ENCODE measurements at places on chromosomes 11 and 22.
A peak's percentile ranks its signal among the peaks of the same experiment; 100 is the strongest.

GRCh38 chr11:37264060-37264459 lies 666.0 kb upstream of the RAG2 start:
- DNase-seq = no peak

DNA sequence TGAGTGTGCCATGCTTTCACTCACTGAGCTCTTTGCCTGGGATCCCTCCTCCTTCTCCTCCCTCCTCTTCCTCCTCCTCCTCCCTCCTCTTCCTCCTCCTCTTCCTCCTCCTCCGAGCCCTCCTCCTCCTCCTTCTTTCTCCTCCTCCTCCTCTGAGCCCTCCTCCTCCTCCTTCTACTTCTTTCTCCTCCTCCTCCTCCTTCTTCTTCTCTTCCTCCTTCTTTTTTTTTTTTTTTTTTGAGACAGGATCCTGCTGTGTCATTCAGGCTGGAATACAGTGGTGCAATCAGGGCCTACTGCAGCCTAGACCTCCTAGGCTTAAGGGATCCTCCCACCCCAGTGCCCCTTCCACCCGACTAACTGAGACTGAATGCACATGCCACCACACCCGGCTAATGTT lies 62.3 kb downstream of the DEUP1 start:
- peak; percentile 16 for DNase-seq

DNA sequence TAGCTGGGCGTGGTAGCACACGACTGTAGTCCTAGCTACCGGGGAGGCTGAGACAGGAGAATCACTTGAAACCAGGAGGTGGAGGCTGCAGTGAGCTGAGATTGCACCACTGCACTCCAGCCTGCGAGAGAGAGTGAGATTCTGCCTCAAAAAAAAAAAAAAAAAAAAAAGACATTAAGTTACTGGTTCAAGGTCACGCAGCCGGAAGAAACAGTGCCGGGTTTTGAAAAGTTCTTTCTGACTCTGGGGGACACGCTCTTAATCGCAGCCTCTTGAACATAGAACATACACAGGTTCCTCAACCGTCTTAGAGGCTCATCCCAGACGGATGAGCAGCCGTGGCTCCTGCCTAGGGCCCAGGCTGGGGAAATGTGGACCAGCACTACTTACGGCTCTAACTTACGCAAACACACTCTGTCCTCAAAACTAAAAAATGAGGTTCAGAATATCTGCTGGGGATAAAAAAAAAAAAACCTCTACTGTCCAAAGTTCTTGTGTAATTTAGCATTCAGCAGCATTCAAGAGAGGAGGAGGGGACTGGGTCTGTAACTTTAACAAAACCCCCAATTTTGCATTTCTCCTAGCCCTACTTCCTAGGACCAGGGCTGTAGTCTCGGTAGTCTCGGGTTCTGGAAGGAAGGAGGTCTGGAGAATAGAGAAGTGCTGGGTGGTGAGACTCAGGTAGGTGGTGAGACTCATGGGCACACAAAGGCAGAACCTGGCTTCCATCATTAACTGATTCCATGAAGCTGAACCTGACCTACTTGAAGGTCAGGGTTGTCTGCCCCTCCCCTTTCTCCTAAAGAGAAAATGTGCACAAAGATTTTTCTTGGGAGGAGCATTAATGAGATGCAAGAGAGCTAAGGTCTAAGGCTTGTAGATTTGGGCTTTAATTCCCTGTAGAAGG lies 6.0 kb downstream of the SPTBN2 start:
- DNase-seq = no peak

DNA sequence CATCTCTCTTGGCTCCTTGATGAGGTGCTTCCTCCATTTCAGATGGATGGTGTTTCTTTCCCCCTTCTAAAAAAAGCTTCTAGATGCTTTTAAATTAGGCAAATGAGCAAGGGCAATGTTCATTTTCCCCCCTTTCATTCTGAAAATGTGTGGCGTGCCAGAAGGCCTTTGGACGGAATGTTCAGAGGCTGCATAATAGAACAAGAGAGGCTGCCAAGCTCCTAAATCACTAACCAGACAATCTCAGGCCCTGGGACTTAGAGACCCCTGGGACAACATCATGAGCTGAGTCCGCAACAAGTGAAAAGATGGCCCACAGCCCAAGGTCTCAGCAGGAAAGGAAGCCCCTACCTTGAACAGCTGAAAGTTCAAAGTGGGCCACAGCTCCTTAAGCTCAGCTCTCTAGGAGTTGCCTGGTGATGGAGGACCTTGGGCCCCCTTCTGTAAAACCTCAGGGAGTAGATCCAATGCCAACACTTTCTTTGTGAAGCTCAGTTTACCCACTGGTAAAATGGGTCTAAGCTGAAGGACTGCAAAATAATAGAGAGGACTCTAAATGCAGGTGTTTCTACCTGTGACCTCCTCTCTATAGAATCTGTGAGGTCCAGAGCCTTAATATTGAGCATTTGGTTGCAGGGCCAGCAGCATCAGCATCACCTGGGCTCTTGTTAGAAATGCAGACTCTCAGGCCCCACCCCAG lies 144.0 kb downstream of the FBXO7 start:
- DNase-seq = no peak

Measured in ELF-1 (cell line).